Uterus (tissue), 4 donors: ENCODE measurements at places on chromosomes 2 and 18.

GRCh38 chr2:20942646-20943125 lies 101.2 kb downstream of the APOB start:
- DNase-seq, result no peak

- no peak for DNase-seq
These were observed 48.8 kb downstream of the SH3BP4 start for GRCh38 chr2:235000426-235001236.

GRCh38 chr2:70062270-70062669 lies 25.0 kb upstream of the PCBP1 start:
- DNase-seq, result no peak

GRCh38 chr18:59646228-59646962 lies 50.8 kb downstream of the CCBE1 start:
- DNase-seq, result no peak

- no peak for DNase-seq
These were observed 30.3 kb downstream of the SERPINE2 start for GRCh38 chr2:224008702-224009261.

DNA sequence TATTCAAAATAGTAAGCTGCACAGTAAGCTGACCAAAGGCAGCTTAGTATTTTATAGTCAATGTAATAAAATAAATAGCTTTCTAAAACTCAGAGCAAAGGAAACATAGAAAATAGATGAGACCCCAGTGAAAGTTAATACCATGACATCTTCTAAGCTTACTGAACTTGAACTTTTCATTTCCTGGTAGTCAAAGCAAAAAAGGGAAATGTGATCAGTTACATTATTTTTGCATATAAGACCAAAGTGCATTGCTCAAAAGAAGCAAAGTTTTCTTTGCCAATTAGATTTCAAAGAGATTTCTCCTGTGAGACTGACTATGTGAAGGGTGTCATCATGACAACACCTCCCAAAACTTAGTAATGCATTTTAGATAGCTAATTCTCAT lies 70.2 kb downstream of the MYO1B start:
- DNase-seq, result no peak

DNA sequence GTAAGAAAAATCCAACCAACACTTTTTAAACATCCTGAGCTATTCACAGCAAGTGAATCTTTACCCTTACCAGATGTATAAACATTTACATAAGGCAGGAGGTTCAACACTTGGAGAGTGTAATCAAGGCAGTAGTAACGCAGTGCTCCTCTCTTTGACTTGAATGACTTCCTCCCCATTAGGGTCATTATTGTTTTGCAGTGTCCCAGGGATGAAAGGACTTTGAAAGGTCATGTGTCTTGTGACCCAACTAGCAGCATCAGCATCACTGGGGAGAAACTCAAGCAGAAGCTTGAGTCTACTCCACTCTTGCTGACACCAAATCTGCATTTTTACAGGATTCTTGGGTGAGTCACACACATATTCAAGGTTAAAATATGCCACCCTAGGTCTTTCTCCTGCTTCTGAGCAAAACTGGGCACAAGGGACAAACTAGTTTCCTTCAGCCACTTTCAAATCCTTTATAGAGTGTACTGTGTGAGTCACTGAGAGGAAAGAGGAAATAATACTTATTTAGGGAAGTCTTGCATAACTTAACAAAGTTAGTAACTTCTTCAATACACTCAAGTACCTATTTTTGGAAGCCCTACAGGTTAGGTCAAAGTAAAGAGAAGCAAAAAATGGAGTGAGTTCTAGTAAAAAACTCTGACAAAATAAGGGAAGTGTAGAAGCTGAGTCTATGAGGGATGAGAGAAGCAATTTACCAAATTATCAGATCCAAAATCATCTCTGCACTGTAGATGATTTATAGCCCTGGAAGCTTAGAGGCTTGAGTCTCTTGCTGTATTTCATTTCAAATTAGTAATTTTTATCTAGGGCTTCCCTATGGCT lies 51.0 kb upstream of the EML4 start:
- no peak for DNase-seq

- no peak for DNase-seq
These were observed 115.8 kb upstream of the SETBP1 start for GRCh38 chr18:44564922-44565321.
